Natural killer cell treated with Interleukin-12 subunit alpha and Interleukin-12 subunit beta and Interleukin-15 and Interleukin-18, amount 100 ng/mL, for 72 hours (primary cell): ENCODE measurements at places on chromosomes 12 and 14. TPM values are rescaled to one million over a fixed set of nuclear protein-coding genes. Genes with fewer than 3 reads are reported as not detected.

The DPPA3 gene
- not detected for total RNA-seq

The BATF gene
- 220 TPM for total RNA-seq

The KRT6B gene
- not detected for total RNA-seq

The RERGL gene
- total RNA-seq: not detected

The LRRC9 gene
- not detected for total RNA-seq

DNA sequence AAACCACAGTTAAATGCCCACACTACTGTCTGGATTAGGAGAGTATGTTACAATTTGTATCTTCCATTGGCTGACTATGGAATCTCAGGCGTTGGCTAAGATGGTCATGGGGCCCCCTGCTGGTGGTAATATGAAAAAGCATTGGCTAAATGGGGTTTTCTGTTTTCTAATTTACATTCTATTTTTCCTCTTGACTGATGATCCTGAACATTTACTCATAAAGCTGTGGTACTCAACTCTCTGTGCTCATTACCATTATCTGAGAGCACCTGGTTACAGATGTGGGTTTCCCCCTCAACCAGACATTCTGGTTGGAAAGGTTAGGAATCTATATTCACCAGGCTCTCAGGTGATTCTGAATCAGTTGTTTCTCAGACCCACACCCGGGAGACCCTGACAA lies 64.8 kb downstream of the WSCD2 start:
- DNase-seq: no peak

GRCh38 chr12:63777340-63777739 lies 2.4 kb upstream of the RXYLT1 start:
- DNase-seq: no peak

GRCh38 chr14:64705381-64706118 lies 1.3 kb downstream of the PLEKHG3 start:
- DNase-seq: peak; percentile 80

DNA sequence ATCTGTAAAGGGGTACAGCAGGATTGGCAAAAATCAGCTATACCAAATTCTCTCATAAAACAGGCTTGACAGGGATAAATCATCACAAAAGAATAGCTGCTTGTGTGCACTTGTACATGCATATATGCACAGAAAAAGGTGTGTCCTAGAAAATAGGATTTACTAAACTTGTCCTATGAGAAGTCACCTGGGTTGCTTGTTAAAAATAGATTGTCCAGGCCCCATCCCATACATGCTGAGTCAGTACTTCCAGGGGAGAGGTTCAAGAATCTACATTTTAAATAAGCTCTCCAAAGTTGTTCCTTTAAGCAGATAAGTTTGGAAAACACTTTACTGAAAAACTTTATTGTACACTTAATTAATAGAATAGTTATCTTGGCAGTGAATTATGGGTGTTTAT lies 123.1 kb downstream of the ANO6 start:
- DNase-seq: no peak

DNA sequence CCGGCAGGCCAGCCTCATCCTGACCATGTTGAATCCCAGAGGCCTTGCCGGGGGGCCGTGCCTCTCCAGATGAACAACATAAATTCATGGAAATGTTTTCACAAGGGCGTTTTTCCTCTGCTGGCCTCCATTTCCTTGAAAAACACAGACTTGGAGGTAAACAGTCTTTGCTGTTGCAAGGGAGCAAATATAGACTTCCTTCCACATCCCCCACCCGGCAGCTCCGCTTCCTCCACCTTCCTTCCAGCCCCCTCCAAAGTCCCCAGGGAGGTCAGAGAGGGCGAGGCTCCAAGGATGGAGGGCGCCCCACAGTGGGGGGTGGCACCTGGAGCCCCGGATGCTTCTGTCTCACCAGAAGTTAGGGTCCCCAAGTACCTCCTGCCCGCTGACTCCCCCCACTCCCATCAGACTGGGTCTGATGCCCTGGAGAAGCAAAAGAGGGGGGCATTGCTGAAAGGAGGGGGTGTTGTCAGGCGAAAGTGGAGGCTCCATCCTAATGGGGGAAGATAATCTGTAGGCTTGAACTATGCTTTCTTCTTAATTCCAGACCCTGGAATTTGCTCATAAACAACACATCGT lies 31.1 kb downstream of the CALM1 start:
- no peak for DNase-seq

- DNase-seq: no peak
Measured at GRCh38 chr12:127115468-127116035, 1151.4 kb upstream of the TMEM132C start.

DNA sequence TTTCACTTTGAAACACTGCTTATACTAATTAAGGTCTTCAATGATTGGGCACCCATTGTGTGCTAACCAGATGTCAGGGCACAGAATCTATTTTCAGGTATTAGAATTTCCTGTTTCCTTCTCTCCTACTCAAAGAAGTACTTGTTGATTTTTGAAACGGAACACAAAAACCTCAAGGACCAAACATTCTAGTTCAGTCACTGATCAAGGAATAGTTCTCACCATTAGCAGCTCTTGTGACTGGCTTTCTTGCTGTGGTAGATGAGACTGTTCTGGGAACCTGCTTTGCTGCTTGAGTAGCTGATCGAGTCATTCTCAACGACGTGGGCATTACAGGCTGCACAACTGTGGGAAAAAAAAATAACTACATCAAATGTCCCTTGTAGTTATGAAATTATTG lies 11.0 kb downstream of the DLGAP5 start:
- no peak for DNase-seq

DNA sequence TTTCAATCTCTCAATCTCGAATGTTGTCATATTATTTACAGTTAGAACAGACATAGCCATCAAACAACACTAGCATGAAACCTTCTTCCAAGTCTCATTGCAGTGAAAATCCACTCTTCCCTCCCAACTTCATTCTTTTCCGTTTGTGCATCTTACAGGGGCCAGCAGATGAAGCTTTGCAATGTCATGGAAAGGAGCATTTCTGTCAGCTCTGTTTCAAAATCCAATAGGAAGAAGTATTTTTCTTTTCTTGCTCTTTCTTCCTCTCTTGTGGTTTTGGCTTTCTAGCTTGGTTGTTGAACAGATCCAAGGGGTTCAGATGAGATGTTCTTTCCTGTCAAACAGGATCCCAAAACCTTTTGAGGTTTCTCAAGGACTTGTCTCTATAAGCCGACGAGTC lies 416.6 kb downstream of the AEBP2 start:
- DNase-seq: no peak

- DNase-seq: no peak
Measured at GRCh38 chr12:72453550-72453949, 181.4 kb downstream of the TRHDE start.

DNA sequence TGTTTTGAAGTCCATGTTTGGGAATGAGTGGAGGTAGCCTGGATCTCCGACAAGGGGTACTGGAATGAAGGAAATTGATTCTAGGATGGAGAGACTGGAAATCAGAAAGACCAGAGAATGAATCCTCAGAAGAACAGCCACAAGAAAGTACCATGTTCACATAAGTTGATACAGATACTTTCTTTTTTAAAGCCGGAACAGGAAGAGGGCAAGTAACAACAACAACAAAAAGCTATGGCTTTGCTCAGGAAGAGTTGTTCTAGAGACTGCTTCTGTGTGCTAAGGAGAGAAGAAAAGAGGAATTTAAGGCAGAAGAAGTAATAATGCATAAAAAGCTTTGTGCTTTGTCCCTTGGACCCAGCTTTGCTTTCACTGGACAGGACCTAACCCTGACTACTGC lies 6.2 kb downstream of the TC2N start:
- no peak for DNase-seq

DNA sequence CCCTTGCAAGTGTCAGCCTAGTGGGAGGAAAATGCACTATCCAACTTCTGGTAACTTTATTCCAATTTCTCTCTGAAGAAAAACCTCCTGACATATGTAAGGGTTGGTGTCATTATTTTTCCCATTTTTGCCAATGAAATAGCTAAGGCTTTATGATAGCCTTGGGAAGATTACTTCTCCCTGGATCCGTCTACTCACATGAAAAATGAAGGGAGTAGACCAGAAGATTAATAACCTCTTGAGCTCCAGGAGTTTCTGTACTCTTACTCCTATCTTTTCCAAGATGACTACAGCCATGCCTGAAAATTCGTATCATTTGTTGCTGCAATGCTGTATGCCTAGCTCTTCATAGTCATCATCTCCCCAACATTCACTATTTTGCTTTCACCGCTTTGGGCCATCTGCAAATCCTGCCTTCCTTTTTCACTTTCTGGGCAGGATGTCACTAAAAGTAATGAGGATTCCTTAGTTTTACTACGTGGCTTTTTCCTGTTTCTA lies 18.8 kb downstream of the TC2N start:
- DNase-seq: no peak
